ENCODE measurements at places on chromosomes 4 and X. TPM values are rescaled to one million over a fixed set of nuclear protein-coding genes. Genes with fewer than 3 reads are reported as not detected.

DNA sequence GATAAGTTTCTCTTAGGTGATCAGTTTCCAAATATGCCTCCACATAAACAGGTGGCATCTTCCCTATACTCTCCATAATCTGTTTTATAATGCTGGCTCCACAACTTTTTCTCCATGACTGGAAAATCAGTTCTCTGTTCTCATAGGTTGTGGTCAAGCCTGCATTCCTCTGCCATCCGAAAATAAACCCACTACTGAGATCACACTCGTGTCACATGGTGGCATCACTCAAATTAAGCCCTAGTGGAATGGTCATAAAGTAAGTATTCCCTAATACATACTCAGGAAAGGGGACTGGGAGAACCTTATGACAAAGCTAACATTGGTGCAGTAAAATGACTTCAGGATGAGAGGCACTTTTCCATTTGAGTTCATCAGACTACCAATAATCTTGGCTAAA lies 37.6 kb downstream of the MAGED4B start:
- DNase-seq, result no peak
- no peaks in the 10 kb centered on the region for H3K36me3 ChIP-seq
- H3K4me3 ChIP-seq, result no peak overlapping the region
- H3K27me3 ChIP-seq, result no peaks in the 10 kb centered on the region
- H3K27ac ChIP-seq, result no peak overlapping the region

- no peaks in the 10 kb centered on the region for H3K4me1 ChIP-seq
- no peak for DNase-seq
- no peak overlapping the region for H3K27ac ChIP-seq
- no peak overlapping the region for H3K4me3 ChIP-seq
- H3K36me3 ChIP-seq, result no peaks in the 10 kb centered on the region
Measured at GRCh38 chr4:108054025-108054638, 64.4 kb downstream of the HADH start.

DNA sequence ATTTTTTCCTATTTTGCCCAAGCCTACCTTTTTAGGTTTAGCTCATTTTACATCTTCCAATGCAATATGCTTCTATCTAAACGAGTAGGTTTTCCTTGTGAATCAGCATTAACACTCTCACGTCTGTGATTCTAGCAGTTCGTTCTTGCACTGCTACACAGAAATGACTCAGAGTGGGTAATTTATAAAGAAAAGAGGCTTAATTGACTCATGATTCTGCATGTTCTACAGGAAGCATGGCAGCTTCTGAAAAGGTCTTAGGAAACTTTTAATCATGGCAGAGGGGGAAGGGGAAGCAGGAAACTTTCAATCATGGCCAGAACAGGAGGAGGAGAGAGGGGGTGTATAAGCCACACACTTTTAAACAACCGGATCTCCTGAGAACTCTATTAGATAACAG lies 44.9 kb downstream of the SPANXN1 start:
- no peaks in the 10 kb centered on the region for H3K4me1 ChIP-seq
- H3K27ac ChIP-seq, result no peak overlapping the region
- no peaks in the 10 kb centered on the region for H3K36me3 ChIP-seq

DNA sequence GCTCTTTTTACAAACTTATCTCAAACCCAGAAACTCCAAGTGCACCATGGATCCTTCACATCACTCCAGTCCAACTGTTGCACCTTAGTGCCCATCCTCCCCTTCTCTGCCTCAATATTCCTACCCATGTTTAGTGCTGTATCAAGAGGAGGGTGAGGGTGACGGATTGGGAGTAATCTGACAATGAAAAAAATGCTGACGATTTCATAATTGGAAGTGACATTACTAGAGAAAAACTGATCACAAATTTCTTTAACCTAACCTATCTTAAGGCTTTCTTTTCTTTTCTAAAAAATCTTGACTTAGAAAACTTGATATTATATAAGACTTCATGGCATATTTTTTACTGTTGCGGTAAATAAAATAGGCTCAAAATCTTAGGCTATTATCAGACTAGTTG lies 1.5 kb upstream of the DCAF12L2 start:
- no peak overlapping the region for H3K27ac ChIP-seq
- no peaks in the 10 kb centered on the region for H3K4me1 ChIP-seq
- H3K27me3 ChIP-seq, result no peaks in the 10 kb centered on the region
- no peak overlapping the region for H3K4me3 ChIP-seq

- no peak overlapping the region for H3K27ac ChIP-seq
- H3K4me1 ChIP-seq, result peaks cover 2% of the 10 kb centered on the region
- DNase-seq, result no peak
- no peak overlapping the region for H3K4me3 ChIP-seq
- H3K27me3 ChIP-seq, result no peaks in the 10 kb centered on the region
Measured at GRCh38 chr4:170697845-170698244, 608.1 kb upstream of the AADAT start.

DNA sequence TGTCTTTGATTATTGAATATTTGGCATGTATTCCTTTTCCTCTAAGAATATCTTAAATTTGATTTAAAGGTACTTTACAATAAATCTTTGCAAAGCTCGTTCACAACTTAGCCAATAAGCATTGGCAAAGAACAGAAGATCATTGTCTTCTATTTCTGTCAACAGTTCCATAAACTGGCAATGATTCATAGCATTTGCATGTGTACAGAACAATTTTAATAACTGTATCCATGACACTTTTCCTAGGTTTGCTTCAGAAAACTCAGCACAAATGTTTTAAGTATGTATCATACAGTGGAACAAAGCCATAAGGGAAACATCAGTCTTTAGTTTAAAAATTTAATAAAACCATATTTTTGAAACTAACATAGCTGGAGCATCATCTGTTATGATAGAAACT lies 462.7 kb upstream of the RPS6KA3 start:
- DNase-seq, result no peak
- H3K4me3 ChIP-seq, result no peak overlapping the region
- no peaks in the 10 kb centered on the region for H3K27me3 ChIP-seq
- H3K36me3 ChIP-seq, result no peaks in the 10 kb centered on the region
- no peaks in the 10 kb centered on the region for H3K4me1 ChIP-seq

DNA sequence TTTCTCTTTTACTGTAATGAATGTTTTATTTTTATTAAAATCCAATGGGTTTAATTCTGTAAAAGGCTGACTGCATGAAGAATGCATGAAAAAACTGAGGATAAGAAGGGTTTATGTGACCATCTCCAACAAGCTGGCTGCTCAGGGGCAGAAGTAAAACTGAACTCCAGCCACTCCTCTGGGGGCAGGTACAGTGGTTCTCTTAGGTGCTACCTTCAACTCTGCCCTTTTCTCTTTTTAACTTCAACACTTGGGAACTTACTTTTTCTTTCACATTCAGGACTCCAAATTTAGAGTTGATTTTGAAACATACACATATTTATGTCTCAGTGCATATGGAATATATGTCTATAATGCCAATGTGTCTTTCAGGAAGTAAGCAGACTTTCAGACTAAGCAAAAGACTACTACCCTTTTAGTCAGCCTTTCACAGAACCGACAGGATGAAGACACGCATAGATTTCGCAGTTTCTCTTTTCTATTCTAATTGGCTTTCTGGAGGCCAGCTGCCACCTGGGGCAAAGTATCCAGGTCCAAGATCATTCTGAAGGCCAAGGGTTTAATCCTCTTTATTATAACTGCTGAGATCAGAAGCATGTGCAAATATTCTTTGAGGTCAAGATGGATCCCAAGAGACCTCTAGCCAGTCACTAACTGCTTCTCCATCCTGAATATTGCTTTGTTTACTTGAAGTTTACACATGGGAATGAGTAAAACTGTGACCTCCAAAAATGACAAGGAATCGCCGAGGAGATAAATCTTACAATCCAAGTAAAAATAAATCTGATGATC lies 30.7 kb downstream of the HS3ST1 start:
- H3K27ac ChIP-seq, result no peak overlapping the region
- H3K27me3 ChIP-seq, result no peaks in the 10 kb centered on the region
- no peak for DNase-seq
- no peaks in the 10 kb centered on the region for H3K36me3 ChIP-seq

- no peak overlapping the region for H3K27ac ChIP-seq
- H3K4me3 ChIP-seq, result no peak overlapping the region
- DNase-seq, result no peak
- H3K36me3 ChIP-seq, result no peaks in the 10 kb centered on the region
- H3K4me1 ChIP-seq, result no peaks in the 10 kb centered on the region
Measured at GRCh38 chrX:106972896-106973295, 27.1 kb downstream of the MORC4 start.

DNA sequence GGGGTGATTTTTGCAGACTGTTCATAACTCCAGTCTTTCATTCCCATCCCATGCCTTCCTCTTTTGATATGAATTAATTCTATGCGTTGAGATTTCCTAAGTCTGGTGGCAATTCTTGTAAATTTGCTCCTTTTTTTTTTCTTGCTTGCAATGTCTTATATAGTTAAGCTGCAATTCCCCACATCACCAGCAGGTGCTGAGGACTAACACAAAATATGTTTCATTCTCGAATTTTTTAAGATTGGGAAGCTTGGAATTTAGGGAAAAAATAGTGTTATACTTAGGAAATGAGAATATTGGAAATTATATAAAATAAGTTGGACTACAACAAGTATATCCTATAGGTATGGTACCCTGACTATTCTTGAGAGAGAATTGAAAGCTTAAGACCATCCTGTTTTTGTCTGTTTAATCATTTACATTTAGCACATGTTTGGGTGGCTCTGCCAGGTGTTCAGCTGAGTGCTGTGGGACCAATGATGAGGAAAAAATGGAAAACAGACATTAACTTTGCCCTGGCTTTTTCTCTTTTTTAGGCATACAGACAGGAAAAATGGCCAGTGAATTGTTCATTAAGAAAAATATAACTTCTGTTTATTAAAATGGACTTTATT lies 30.2 kb downstream of the AFF2 start:
- H3K27ac ChIP-seq, result no peak overlapping the region
- H3K27me3 ChIP-seq, result no peaks in the 10 kb centered on the region
- no peaks in the 10 kb centered on the region for H3K36me3 ChIP-seq

- H3K27ac ChIP-seq, result no peak overlapping the region
- no peak for DNase-seq
- no peaks in the 10 kb centered on the region for H3K4me1 ChIP-seq
- no peaks in the 10 kb centered on the region for H3K36me3 ChIP-seq
- H3K4me3 ChIP-seq, result no peak overlapping the region
- no peaks in the 10 kb centered on the region for H3K27me3 ChIP-seq
Measured at GRCh38 chr4:182922501-182923284, 5.5 kb upstream of the DCTD start.

DNA sequence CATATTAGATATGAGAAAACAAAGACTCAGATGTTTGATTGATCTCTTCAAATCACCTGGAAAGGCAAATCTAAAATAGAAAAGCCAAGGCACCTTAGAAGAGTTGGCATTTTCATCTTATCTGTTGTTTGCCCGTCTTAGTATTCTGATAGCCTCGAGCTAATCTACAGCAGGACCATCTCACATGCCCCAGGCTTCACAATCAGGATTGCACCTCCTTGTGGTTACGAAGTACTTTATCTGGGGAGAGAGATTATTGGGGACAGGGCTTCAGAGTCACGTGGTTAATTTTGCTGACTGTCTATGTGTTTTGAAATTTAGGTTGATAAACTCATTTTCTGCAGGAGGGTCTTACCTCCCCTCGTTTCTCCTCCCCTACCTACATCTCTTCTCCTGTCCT lies 313.1 kb upstream of the ANXA10 start:
- no peaks in the 10 kb centered on the region for H3K36me3 ChIP-seq
- H3K4me3 ChIP-seq, result no peak overlapping the region
- H3K4me1 ChIP-seq, result no peaks in the 10 kb centered on the region
- DNase-seq, result no peak
- H3K27me3 ChIP-seq, result no peaks in the 10 kb centered on the region

- no peaks in the 10 kb centered on the region for H3K4me1 ChIP-seq
- no peak overlapping the region for H3K27ac ChIP-seq
- no peak for DNase-seq
- H3K27me3 ChIP-seq, result no peaks in the 10 kb centered on the region
- H3K4me3 ChIP-seq, result no peak overlapping the region
Measured at GRCh38 chrX:106467422-106467821, 144.4 kb upstream of the RADX start.

DNA sequence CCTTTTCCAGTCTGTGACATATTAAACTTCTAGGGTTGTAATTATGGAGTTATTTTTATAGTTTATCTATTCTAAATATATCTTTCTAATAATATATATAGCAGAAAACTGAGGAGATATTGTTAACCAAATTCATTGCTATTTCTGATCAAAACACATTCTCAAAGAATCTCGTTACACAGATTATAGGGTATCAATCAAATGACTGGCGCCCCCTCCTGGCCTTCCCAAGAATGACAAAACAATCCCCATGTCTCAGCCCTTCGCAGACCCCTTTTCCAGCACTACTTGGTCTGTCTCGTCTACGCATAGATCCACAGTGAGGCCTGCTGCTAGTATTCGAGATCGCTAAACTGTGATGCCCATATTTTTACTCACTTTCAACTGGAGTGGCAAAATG lies 209.3 kb downstream of the GPC3 start:
- no peaks in the 10 kb centered on the region for H3K4me1 ChIP-seq
- no peak overlapping the region for H3K4me3 ChIP-seq
- H3K27ac ChIP-seq, result no peak overlapping the region

- H3K4me1 ChIP-seq, result no peaks in the 10 kb centered on the region
- DNase-seq, result no peak
- H3K4me3 ChIP-seq, result peak overlapping the region; percentile 76
- H3K27me3 ChIP-seq, result no peaks in the 10 kb centered on the region
- no peaks in the 10 kb centered on the region for H3K36me3 ChIP-seq
- no peak overlapping the region for H3K27ac ChIP-seq
Measured at GRCh38 chrX:85004255-85004654, 578 bp downstream of the APOOL start.

GRCh38 chrX:2451501-2452316 lies 49.1 kb downstream of the DHRSX start:
- no peak overlapping the region for H3K4me3 ChIP-seq
- H3K27ac ChIP-seq, result no peak overlapping the region
- no peaks in the 10 kb centered on the region for H3K4me1 ChIP-seq

- no peak for DNase-seq
- H3K4me3 ChIP-seq, result no peak overlapping the region
- no peak overlapping the region for H3K27ac ChIP-seq
- no peaks in the 10 kb centered on the region for H3K36me3 ChIP-seq
- no peaks in the 10 kb centered on the region for H3K27me3 ChIP-seq
- no peaks in the 10 kb centered on the region for H3K4me1 ChIP-seq
Measured at GRCh38 chr4:149993030-149993429, 85.2 kb upstream of the DCLK2 start.

DNA sequence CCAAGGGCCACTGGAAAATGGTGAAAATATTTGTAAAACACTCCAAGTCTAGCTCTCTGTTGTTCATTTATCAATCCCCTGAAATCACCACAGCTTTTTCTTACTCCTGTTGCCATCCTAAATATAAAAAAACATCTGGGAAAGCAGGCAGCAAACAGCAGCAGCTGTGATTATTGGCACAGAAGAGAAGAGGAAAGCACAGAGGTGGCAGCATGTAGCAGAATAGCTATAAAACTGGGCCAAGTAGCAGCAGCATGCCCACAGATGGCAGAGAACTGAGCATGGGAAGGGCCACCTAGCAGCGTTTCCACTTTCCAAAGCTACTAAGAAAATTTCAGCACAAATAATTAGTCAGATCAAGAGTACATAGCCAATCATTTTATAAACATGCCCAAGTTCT lies 307.2 kb downstream of the SLC7A11 start:
- no peaks in the 10 kb centered on the region for H3K36me3 ChIP-seq
- no peak overlapping the region for H3K27ac ChIP-seq
- DNase-seq, result no peak
- H3K27me3 ChIP-seq, result no peaks in the 10 kb centered on the region
- H3K4me1 ChIP-seq, result no peaks in the 10 kb centered on the region
- no peak overlapping the region for H3K4me3 ChIP-seq

GRCh38 chr4:149914119-149915115 lies 98.8 kb upstream of the IQCM start:
- H3K4me3 ChIP-seq, result no peak overlapping the region
- H3K27me3 ChIP-seq, result no peaks in the 10 kb centered on the region
- H3K4me1 ChIP-seq, result no peaks in the 10 kb centered on the region
- DNase-seq, result no peak
- no peaks in the 10 kb centered on the region for H3K36me3 ChIP-seq

The SYN1 gene
- total RNA-seq, result 1.5 TPM

The VCX gene
- not detected for total RNA-seq

The GPR82 gene
- 0.29 TPM for total RNA-seq

The ADGRL3 gene
- 110 TPM for total RNA-seq

The TKTL1 gene
- 0.24 TPM for total RNA-seq
